ENCODE measurements at places on chromosomes 1 and 21. TPM values are rescaled to one million over a fixed set of nuclear protein-coding genes. Genes with fewer than 3 reads are reported as not detected.

- no peak for DNase-seq
These were observed 1077.2 kb downstream of the TTLL7 start for GRCh38 chr1:82921759-82922158.

- peak; percentile 54 for DNase-seq
These were observed 136.2 kb upstream of the RUNX3 start for GRCh38 chr1:25066256-25066655.

DNA sequence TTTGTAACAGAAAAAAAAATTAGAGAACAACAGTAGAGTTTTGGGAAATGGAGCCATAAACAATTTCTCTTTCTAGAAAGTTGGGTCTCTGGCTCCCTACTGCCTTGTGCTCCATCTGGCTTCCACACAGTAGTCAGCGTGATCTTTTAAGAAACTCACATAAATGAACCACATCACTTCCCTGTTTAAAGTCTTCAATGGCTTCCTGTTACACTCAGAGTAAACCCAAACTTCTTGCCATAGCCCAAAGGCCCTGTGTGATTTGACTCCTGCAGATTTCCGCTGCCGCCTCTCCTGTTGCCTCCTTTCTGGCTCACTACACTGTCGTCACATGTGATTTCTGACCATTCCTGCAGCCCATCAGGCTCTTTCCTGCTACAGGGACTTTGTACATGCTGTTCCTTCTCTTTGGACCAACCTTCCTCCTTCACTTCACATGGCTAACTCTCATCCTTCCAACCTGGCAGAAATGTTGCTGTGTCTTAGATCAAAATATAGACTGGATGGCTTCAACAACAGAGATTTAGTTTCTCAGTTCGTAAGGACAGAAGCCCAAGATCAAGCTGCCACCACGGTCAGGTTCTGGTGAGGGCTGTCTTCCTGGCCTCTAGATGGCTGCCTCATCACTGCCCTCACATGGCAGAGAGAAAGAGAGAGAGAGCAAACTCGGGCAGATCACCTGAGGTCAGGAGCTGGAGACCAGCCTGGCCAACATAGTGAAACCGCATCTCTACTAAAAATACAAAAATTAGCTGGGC, 34.0 kb downstream of the OPRD1 start:
- DNase-seq, result no peak

DNA sequence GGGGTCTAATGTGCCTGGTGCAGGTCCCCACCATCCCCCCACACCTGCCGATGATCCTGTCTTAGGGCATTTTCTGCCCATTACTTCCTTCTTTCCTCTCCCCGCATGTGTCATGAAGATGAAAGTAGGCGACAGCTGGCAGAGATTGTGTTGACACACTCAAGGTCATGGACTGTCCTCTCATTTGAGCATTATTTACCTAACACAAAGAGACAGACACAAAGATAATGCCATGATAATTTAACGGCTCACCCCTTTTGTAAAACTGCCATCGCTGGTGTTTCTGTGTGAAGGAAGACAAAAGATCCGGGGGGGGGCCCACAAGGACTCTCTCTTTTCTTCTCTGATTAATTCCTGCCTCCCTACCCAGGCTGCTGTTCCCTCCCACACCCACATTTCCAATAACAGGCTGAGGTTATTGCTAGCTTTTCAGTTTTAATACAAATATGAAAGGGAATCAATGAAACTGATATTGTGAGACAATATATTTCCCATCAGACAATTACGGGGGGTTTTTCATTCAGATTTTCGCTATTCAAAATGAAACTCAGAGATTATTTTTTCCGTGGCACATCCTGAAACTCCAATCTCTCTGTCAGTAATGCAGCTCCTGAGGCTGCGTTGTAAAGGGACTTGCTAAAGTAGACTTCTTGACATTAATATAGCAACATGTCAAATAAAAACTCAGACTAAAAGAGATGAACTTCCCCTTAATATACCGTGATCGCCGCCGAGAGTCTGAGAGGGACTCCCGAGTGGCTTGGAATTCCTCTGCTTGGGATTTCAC, 561.1 kb downstream of the NPHP4 start:
- no peak for DNase-seq

DNA sequence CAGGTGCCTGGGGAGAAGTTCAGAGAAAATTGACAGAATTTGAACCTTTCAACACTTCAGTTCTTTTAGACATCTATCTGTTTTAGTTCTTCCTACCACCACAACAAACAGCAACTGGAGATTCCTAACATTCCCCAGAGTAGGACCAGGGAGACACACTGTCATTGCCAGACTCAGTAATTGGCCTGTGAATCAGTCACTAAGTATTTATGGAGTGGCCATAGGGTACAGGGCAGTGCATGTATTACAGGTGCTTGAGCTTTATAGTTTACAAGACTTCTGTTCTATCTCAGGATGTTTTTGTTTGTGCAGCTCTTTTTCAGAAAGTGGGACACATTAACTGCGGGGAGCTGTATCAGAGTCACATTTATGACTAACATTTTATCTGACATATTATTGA, 1.7 kb downstream of the CDC14A start:
- DNase-seq, result no peak

- peak; percentile 90 for DNase-seq
These were observed 3.8 kb upstream of the PLEKHA6 start for GRCh38 chr1:204363335-204364114.

DNA sequence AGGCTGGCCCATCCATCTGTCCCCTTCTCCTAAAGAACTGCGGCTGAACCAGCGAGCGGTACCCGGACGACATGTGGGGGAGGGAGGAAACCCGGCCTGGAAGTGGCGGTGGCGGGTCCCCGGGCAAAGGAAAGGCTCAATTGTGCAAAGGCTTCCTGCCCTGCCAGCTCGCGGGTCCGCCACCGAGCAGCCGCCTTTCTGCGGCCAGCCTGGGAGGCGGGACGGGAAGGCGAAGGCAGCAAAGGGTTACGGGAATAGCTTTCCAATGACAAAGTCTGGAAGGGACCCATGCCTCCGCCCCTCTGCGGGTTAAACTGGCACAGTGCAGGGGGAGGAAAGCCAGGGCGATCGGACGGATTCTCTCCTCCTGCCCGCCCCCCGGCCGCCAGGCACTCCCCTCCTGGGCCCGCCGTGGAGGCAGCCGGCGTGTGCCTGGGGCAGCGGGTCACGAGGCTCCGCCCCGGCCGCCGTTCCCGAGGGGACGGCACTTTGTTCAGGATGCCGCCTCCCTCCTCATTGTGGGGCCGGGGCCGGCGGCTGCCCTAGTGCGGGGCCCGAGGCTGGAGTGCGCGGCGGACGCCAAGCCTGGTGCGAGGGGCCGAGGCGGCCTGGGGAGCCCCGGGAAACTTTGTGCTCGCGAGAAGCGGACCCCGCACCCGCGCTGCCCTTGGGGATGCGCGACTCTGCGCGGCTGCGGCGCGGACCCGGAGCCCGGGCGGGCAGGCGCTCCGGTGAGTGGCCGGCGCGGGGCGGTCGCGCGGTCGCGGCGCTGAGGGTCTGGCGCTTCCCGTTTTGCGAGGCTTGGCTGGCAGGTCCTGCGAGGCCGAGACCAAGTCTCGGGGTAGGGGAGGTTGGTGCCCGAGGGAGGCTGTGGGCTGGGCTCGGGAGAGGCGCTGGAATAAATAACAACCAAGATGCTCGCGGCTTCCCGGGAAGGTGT, at the start of gene NAV1:
TSS of gene NAV1 (plus strand) at position 516 of the 940 bp plus-strand sequence. CDS start 83,758 bp downstream, outside the sequence.
- DNase-seq, result peak; percentile 93

DNA sequence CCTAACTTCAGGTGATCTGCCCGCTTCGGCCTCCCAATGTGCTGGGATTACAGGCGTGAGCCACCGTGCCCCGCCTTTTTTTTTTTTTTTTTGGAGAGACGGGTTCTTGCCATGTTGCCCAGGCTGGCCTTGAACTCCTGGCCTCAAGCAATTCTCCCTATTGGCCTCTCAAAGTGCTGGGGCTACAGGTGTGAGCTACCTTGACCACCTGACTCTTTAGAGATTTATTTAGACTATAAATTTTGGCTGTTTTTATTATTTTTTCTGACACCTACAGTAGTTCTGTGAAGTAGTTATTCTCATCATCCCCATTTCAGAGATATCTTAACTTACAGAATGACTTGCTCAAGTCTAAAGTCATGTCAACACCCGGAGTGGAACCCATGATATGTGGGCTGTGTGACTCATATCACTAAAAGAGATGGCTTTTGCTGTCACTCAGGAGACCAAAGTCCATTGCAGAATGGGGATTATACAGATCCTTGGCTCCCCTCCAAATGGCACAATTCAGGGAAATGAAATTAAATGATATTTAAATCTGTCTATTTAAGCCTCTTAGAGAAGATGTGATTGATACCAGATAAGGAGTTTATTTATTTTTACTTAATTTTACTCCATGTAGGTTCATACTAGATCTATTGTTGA, 93.2 kb downstream of the CTH start:
- no peak for DNase-seq

GRCh38 chr1:57820356-57821095, 396.7 kb upstream of the DAB1 start:
- no peak for DNase-seq

DNA sequence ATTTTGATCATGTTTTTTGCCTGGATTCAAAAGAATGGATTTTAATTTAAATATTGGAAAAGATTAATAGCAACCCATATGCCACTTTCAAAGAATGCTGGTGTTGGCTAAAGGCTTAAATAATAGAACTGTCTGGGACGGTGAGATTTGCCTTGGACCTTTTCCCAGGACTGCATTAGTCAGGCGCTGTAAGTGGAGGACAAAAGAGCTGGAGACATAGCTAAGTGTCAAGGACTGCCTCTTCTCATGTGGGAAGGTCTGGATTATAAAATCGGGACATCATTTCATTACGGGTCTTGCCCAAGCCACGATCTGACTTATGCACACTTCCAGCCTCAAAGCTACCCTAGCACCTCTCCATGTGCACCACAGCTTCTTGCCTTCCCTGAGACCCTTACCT, 458.5 kb upstream of the DEPDC1 start:
- DNase-seq, result no peak

- no peak for DNase-seq
These were observed 119.8 kb upstream of the KCNJ6 start for GRCh38 chr21:38036016-38036415.

ITGB3BP gene
- 19.5 TPM for total RNA-seq

IL19 gene
- not detected for total RNA-seq

TMPRSS15 gene
- total RNA-seq, result not detected

GJB4 gene
- total RNA-seq, result not detected

KCNQ4 gene
- 10.3 TPM for total RNA-seq

FALEC gene
- total RNA-seq, result not detected

ZNF593OS gene
- total RNA-seq, result not detected

UAP1 gene
- total RNA-seq, result 115 TPM
